ENCODE measurements at places on chromosomes 6 and 20. TPM values are rescaled to one million over a fixed set of nuclear protein-coding genes. Genes with fewer than 3 reads are reported as not detected.
A peak's percentile ranks its signal among the peaks of the same experiment; 100 is the strongest.

The NKX2-2 gene
- total RNA-seq: not detected

- peaks cover 37% of the 10 kb centered on the region for H3K4me1 ChIP-seq
- H3K4me3 ChIP-seq: peak overlapping the region; percentile 80
- H3K27me3 ChIP-seq: peaks cover 28% of the 10 kb centered on the region
Observed at GRCh38 chr6:127515794-127516661, 3.1 kb downstream of the MTCL3 start.

- peaks cover 49% of the 10 kb centered on the region for H3K4me1 ChIP-seq
- peaks cover 36% of the 10 kb centered on the region for H3K36me3 ChIP-seq
Observed at GRCh38 chr20:4820806-4821518, 99.3 kb downstream of the PRND start.

The BACH2 gene
- 157 TPM for total RNA-seq

The ANKEF1 gene
- 1.3 TPM for total RNA-seq

The SLC22A1 gene
- 0.89 TPM for total RNA-seq

DNA sequence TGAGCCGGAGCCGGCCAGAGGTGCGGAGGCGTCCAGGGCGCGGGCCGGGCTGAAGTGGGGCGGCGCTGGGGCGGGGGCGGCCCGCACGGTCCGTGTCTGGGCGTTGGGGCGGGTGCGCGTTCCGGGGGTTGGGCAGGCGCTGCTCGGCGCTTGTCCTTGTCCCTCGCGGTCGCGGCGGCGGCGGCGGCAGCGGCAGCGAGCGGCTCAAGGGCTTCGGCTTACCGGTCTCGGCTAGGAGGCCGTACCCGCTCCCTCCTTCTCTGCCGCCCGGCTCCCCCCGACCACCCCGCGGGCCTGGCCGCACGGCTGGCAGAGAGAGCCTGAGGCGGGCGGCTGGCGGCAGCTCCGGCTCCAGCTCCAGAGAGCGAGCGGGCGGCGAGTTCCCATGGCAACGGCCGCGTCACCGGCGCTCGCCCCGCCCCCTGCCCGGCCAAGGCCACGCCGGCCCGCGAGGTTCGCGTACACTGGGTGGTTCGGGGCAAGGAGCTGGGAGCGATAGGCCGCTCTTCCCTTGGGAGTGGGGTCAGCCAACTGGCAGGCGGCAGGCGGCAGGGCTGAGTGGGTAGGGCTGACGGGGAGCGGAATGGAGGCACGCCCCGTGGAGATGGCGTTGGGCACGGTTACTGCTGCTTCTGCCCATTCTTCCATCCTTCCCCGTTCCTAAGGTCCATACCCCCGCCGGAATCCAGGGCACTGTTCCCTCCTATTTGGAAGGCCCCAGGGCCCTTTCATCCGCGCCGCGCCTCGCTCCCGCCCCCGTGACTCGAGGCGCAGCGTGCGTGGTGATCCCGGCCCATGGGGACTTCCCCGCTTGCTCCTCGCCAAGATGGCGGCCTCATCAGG, at the start of gene LRRC73:
TSS of gene LRRC73 (minus strand) at position 363 of the 843 bp plus-strand sequence. CDS start 561 bp downstream, outside the sequence.
- H3K27me3 ChIP-seq: peaks cover 20% of the 10 kb centered on the region
- peaks cover 42% of the 10 kb centered on the region for H3K4me1 ChIP-seq
- H3K27ac ChIP-seq: no peak within 1 kb of the TSS
- H3K36me3 ChIP-seq: peaks cover 43% of the 10 kb centered on the region
- peak; percentile 89 for DNase-seq

GRCh38 chr6:113411011-113411410, 446.1 kb upstream of the MARCKS start:
- no peaks in the 10 kb centered on the region for H3K36me3 ChIP-seq
- H3K27ac ChIP-seq: no peak overlapping the region
- H3K4me3 ChIP-seq: no peak overlapping the region
- no peaks in the 10 kb centered on the region for H3K27me3 ChIP-seq
- DNase-seq: no peak
- no peaks in the 10 kb centered on the region for H3K4me1 ChIP-seq
